ENCODE measurements at places on chromosomes 6 and 20. TPM values are rescaled to one million over a fixed set of nuclear protein-coding genes. Genes with fewer than 3 reads are reported as not detected.

DNA sequence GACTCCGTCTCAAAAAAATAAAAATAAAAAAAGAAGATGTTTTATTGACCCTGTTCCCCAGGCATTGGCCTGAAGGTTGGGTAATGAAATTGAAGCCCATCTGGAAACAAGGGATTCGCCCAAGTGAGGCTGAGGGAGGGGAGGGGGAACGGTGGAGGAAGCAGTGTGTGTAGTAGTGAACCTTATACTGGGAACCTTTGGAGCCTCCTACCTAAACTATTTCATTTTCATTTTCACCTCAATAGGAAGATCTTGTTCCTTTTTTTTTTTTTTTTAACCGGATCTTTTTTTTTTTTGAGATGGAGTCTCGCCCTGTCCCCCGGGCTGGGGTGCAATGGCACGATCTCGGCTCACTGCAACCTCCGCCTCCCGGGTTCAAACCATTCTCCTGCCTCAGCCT is 13.2 kb upstream of the ZBTB22 start:
- DNase-seq: no peak

DNA sequence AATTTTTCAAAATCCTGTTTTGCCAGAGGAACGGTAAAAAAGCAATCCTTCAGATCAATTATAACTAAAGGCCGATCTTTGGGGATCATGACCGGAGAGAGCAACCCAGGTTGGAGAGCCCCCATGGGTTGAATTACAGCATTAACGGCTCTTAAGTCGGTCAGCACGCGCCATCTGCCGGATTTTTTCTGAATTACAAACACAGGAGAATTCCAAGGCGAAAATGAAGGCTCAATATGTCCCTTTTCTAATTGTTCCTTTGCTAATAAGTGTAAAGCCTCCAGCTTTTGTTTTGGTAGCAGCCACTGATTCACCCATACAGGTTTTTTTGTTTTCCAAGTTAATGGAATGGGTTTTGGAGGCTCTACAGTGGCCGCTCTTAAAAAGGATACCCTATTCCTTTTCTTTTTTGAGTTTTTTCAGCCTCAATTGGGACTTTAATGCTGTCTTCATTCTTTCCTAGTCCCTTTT is 16.9 kb upstream of the PTCRA start:
- DNase-seq: peak; percentile 86

- DNase-seq: no peak
These were observed 193.5 kb downstream of the ARID1B start for GRCh38 chr6:156970595-156971112.

- DNase-seq: no peak
These were observed 105.8 kb upstream of the ADGRF1 start for GRCh38 chr6:47147836-47148344.

- DNase-seq: no peak
These were observed 153.2 kb upstream of the TAB2 start for GRCh38 chr6:149164199-149164750.

DNA sequence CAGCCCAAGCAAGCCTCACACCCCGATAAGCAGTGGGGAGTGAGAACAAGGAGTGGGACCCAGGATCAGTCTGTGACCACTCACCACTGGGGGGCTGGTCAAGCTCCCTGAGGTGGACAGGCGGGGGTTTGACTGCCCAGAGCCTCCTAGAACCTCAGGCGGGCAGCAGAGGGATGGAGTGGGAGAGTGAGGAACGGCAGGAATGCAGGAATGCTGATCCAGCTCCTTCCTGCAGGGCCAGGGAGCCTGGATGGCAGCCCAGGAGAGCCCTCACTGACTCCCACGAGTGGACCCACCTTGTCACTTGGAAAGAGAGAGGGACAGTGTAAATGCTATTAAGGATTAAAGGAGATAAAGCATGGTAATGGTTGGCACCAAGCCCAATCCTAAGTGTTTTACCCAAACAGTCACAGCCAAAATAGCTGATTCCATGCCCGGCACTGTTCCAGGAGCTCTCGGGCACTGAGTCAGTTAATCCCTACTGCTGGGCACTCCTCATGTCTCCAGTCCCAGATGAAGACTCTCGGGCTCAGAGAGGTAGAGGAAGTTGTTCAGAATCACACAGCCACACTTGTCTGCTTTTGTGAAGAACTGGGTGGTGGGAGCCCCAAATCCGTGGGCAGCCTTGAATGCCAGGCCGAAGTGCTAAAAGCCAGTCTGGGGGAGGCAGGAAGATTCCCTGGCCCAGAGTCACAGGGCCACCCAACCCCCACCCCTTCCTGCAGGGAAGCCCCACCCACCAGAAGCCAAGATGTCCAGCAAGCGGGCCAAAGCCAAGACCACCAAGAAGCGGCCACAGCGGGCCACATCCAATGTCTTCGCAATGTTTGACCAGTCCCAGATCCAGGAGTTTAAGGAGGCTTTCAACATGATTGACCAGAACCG is 3.1 kb downstream of the MYL9 start:
- no peak for DNase-seq

DNA sequence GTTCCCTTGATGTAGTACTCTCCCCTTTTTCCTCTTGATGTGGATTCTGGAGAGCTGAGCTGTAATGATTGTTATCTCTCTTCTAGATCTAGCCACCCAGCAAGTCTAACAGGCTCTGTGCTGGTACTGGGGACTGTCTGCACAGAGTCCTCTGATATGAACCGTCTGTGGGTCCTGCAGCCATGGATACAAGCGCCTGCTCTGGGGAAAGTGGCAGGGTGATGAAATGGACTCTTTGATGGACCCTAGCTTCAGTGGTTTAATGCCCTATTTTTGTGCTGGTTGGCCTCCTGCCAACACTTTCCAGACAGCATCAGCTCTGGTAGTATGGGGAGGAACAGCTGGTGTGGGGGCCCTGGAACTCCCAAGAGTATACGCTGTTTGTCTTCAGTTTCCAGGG is 216.3 kb downstream of the ADGRG6 start:
- DNase-seq: no peak

DNA sequence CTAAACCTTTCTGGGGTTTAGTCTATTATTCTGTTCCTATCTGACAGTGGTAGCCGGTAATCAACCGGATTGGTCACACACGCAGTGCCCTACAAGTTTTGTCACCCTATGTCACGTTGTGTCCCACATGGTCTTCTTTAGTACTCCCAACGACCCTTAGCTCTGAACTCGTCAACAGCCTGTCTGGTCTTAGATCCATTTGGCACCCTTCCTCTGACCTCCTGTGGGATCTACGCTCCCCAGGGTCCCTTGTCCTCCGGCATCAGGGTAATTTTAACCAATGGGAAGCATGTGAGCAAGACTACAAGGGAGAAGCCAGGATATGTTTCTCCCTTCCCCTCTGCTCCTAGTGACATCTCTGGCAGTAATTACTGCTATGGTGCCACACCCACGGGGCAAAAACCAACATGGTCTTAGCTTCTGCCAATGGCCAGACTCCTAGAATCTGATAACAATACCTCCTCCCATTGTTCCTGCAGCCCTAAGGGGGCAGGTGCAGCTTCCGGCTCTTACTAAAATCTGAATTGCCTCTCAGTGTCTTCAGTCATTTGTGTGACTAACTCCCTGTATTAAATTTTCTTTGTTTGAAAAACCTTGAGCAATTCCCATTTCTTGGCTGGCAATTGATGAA is 56.6 kb downstream of the MAFB start:
- no peak for DNase-seq

- no peak for DNase-seq
These were observed 63.0 kb downstream of the SNX5 start for GRCh38 chr20:17905544-17905943.

The LST1 gene
- 15.0 TPM for polyA plus RNA-seq

The DUSP15 gene
- not detected for polyA plus RNA-seq

The OR2H1 gene
- not detected for polyA plus RNA-seq

The PRND gene
- polyA plus RNA-seq: not detected

The IBTK gene
- 15.5 TPM for polyA plus RNA-seq

All from naive thymus-derived CD8-positive, alpha-beta T cell (primary cell).